Suppressor macrophage (primary cell): ENCODE measurements at places on chromosomes 6 and 20.
A peak's percentile ranks its signal among the peaks of the same experiment; 100 is the strongest.

DNA sequence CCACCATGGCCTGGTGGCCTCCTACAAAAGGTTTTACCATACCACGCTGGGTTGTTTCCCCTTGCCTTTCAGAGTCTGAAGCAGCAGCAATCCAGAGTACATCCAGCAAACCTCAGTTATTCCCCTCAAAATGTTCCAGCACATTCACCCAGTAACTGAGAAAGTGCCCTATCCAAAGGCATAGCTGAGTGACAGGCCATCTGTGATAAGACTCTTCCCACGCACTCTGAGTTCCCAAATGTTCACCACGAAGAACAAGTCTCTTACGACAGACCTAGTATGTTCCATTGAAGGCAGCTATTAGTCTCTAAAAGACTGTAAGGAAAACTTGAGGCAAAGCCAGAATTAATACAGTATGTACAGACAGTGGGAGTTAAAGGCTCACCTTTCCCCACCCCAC is 31.6 kb upstream of the C20orf144 start:
- DNase-seq = no peak

- DNase-seq = no peak
These were observed at the start of gene DACT2 for GRCh38 chr6:168319279-168320111. TSS of gene DACT2 (minus strand) at chr6:168319777. CDS start at chr6:168319633, 144 bp downstream.

GRCh38 chr6:134826889-134827737 is 122.8 kb downstream of the ALDH8A1 start:
- no peak for DNase-seq

- DNase-seq = no peak
These were observed 10.4 kb downstream of the PXT1 start for GRCh38 chr6:36432151-36432671.

- DNase-seq = no peak
These were observed 65.1 kb upstream of the CDH4 start for GRCh38 chr20:61186771-61187472.

- no peak for DNase-seq
These were observed 50.5 kb downstream of the TP53INP2 start for GRCh38 chr20:34754611-34755010.

- DNase-seq = no peak
These were observed 172.4 kb upstream of the SSTR4 start for GRCh38 chr20:22862671-22863230.

- no peak for DNase-seq
These were observed 421.6 kb downstream of the BCKDHB start for GRCh38 chr6:80528115-80528514.

DNA sequence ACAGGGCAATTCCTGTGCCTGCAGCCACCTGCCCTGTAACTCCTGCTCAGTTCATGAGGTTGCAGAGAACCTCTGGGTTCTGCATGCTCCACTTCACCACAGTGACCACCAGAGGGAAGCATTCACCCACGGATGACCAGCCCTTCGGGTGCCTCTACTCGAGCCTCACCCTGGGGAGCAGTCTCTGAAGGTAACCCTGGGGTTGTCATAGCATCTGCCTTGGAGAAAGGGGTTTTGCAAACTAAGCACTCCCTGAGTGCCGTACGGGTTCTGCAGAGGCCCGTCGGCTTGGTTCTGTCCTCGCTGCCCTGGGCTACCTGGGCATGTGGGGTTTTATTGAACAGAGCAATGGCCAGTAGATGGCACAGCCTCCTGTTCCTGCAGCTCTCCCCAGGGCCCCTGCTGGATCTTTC is 10.2 kb upstream of the CST5 start:
- DNase-seq = peak; percentile 58

- no peak for DNase-seq
These were observed 38.9 kb upstream of the HIVEP1 start for GRCh38 chr6:11973238-11973637.

DNA sequence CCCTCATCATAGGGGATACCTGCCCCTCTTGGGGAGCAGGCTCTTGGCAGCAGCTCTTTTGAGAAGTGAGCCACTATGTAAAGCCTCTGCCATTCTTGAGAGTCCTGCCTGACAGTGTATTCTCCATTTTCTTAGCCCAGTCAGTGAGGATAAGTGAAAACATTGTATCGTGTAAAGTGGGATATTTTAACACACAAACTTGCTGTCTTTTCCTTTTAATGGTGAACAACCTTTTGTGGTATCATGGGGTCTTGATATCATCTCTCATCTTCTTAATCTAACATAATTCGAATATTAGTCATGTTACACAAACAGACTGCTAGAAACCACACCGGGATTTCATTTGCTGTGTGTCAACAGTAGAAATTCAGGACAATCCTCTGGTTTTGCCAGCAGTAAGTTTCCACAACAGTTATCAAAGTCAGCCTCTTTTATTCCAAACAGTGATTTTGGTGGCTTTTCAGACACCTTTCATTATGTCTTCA is 136.2 kb downstream of the HIVEP1 start:
- no peak for DNase-seq

DNA sequence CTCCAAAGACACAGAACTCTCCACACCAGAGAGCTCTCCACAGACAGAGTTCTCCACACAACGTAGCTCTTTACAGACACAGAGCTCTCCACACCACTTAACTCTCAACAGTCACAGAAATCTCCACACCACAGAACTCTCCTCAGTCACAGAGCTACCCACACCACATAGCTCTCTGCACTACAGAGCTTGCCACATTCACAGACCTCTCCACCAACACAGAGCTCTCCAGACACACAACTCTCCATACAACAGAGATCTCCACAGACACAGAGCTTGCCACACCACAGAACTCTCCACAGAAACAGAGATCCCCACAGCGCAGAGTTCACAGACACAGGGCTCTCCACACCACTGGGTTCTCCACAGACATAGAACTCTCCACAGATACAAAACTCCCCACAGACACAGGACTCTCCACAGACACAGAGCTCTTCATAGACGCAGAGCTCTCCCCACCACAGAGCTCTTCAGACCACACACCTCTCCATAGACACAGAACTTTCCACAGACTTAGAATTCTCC is 52.5 kb downstream of the ERMARD start:
- no peak for DNase-seq

- no peak for DNase-seq
These were observed 77.8 kb downstream of the ATG5 start for GRCh38 chr6:106247733-106248132.

- no peak for DNase-seq
These were observed 69.0 kb upstream of the CCN2 start for GRCh38 chr6:132020138-132020581.

DNA sequence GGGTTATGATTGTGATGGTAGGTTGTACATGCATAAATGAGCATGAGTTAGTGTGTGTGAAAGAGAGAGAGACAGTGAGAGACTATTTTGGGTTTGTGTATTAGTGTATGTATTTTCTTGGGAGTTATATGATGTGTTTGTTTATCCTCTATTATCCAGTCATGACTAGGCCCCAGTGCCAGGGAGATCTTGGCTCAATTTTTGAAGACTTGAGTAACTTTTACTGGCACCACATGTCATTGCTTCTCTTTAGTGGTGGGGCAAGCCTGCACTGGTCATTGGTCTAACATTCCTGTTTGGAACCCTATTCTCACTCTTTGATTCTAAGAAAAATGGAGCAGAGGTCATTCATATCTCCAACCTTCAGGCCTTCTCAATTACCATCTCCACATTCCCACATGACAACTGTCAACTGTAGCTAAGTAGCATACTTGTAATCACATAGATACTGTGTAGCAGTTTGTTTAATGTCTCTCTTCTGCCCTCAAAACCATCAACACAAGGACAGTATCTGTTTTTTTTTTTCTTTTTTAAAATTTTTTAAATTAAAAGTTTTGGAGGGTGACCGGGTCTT is 8.8 kb downstream of the L3MBTL1 start:
- no peak for DNase-seq
